Transverse colon (tissue), 4 donors: ENCODE measurements at places on chromosomes 2 and 18. TPM values are rescaled to one million over a fixed set of nuclear protein-coding genes. Genes with fewer than 3 reads are reported as not detected.

Gene NABP1
- total RNA-seq, result 55.6 TPM

Gene SLC5A7
- 2.8 TPM for total RNA-seq

Gene CPO
- total RNA-seq, result not detected

- DNase-seq, result no peak
These were observed 10.9 kb downstream of the TBC1D8 start for GRCh38 chr2:101140237-101140636.

DNA sequence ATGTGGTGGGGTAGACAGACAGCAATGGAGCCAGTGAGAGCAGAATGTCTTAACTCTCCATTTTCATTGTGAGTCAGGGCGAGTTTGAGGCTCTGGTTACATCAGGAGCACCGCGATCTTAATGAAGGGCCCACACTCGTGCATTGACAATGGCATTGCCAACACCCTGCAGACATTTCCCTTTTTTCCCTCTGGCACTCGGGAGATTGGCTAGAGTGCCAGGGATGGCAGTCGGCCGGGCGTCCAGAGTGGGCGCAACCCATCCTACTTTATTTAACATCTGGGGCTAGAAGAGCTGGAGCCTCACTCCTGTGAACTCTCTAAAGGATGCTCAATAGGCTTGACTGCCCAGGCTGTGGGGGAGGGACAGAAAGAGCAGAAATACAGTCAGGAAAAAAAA is 9.7 kb downstream of the PROKR1 start:
- DNase-seq, result no peak

DNA sequence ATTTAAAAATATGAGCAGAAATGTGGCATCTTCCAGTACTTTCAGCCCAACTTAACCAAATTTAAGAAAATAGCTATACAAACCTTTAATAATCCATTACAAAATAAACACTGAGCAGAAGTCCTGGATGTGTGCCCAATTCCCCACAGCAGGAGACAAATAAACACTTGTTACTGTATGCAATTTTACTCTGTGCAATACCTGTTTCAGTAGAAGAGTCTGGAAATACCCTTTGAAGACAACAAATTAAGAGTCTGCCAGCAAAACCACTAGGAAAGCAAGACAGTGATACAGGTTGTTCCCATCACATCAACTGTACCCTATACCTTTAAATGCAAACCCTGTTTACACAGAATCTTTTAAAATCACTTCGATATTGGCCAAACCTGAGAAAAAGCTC is 41.4 kb upstream of the RNU4ATAC start:
- DNase-seq, result no peak
